ENCODE measurements at places on chromosomes 6 and 20.
A peak's percentile ranks its signal among the peaks of the same experiment; 100 is the strongest.

GRCh38 chr6:29547573-29547972, 12.0 kb downstream of the UBD start:
- no peak for DNase-seq

GRCh38 chr6:30964075-30964474, 19.4 kb upstream of the MUC21 start:
- DNase-seq: no peak

DNA sequence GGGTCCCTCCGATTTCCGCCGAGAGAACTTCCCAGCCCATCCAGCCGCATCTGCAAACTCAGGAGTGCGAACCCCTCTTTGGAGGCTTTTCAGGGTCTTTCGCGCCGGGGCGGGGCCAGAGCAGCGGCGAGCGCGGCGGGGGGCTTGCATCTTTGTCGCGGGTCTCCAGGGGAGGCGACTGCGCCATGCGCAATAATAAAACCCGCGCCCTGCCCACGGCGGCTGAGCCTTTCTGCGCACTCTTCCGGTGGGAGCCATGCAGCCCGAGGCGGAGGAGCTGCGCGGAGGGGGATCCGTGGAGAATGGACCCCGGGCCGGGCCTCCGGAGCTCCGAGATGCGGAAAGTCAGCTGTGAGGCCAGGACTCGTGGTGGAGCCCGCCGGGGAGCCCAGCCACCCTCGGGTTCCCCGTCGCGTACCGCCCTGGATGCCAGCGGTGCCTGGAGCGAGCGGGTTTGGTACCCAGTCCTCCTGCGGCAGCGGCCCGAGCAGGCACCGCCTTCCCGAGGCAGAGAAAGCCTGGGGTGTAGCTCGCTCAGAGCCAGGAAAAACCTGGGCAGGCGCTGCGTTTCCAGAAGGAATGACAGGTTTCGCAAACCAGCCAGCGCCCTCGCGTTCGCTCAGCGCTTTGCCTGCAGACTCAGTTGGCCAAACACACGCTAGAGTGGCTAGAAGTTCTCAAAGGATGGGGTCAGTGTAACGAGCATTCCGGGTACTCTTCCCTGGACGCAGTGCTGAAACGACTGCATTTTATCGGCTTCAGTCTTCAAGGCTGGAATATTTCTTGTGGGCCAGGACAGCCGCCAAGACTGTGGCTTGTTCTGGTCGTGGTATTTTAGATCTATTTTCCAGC, 1.2 kb downstream of the AKAP12 start:
- DNase-seq: peak; percentile 14

DNA sequence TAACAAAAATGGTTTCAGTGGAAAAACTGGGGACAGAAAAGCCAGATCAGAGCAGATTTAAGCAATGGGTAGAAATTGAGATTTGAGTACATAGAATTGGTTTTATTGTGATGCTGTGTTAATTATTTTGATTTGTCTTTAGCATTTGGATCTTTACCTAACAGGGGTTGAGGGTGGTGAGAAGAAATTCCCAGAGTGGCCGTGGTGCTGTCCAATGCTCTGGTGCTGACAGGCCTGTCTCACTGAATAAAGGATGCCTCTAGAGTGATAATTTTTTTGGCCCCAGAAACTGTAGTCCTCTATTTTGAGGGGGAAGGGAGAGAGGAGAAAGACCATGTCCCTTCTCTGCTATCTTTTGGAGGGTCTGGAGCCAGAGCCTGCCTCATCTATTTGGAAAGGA, 79.1 kb downstream of the LYRM2 start:
- peak; percentile 23 for DNase-seq

GRCh38 chr6:113318575-113318917, 538.6 kb upstream of the MARCKS start:
- no peak for DNase-seq

DNA sequence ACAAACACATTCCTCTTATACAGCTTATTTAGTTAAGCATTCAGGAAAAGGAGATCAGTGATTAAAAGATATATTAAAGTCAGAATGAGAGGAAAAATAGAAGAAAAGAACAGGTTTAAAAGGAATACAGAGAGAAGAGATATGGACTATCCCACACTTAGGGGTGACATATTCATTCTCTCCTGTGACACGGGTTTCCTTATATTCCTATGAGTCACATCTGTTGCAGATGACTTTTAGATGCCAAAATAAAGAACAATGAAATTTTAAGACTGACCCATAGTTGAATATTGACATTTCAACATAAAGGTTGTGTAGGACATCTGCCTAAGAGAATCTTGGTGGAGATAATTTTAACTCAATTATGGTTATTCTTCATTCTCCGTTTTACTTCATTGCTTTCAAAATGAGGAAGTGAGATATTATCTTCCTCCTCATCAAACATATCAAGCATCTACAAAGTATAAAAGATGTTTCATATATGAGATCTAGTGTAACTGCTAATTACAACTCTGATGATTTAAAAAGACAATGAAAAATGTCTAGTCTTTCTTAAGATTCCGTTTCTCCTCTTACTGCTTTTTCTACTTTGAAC, 1336.7 kb upstream of the CITED2 start:
- DNase-seq: no peak

- no peak for DNase-seq
Observed at GRCh38 chr6:137136065-137136464, 37.4 kb downstream of the IL22RA2 start.

DNA sequence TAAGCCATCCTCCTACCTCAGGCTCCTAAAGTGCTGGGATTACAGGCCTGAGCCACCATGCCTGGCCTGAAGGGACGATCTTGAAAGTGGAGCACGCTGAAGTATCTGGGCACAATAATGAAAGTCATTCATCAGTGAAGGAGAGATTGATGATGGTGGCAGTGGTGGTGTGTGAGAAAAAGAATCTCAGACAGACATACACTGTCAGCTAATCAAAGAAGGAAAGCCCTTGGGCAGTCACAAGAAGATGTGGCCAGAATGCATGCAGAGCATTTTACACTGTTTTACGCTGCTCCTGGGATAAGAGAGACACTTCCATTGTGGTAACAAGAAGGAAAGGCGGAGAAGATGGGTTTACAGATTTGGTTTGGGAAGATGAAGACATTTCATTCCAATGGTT, 20.4 kb upstream of the BMP6 start:
- DNase-seq: no peak

GRCh38 chr6:159730332-159730676, 3.0 kb downstream of the WTAP start:
- DNase-seq: no peak

DNA sequence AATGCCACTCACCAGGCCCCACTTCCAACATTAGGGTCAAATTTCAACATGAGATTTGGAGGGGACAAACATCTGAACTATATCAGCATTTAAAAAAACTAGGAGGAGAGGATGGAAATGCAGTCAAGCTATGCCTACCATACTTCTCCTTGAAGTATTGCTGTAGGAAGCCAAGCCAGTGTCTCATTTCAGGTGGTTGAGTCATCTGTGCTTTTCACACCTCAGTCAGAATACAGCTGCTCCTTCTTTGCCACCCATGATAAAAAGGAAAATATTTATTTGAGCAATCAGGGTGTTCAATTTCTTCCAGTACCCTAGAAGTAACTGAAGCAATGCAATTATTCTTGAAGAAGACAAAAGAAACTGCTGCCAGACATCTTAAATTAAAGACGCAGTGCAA, 47.0 kb upstream of the EEF1E1 start:
- no peak for DNase-seq

DNA sequence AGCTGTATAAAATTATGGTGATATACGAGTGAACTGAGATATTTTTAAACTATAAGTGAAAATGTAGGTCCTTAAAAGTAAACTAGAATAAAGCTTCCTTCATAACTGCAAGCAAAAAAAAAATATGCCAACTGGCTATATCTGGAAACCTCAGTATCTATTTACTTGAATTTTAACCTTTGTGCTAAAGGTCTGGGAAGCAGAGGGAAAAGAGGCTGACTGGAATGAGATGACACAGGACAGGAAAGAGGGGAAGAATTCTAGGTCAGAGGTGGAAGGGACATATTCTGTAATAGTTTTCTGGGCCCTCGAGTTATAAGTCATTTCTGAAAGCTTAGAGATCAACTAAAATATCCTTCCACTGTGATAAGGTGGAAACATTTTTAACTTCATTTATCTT, 46.8 kb downstream of the AIG1 start:
- no peak for DNase-seq

DNA sequence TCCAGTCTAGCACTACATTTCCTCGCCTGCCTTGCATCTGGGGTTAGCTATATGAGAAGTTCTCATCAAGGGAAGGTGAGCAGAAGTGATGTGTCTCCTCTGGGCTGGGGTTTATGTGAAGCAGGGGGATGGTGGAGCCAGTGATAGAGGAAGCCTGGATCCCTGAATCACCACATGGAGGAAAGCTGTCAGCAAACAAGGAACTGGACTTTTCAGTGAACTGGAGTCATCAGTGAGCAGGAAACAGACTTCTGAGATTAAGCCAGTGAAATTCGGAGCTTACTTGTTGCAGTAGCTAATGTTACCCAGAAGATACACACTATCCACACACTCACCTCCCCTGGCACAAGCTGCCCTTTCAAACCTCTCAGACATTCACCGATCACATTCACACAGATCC, 13.4 kb upstream of the TOX2 start:
- DNase-seq: no peak

DNA sequence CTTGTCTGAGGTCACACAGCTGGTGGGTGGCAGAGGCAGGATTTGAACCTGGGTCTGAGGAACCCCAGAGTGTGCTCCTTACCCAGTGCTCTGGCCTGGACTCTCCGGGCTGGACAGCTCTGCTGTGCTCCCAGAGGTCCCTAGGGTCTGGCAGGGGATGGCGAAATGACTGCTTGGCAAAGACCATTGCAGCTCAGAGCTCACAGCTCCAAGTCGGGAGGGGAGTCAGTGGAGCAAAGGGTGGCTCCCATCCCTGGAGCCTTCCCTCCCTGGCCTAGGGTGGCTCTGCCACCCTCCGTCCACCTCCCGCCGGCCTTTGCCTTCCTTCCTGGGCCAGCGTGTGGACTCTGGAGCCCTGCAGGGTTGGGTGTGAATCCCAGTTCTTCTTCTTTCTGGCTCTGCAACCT, 17.5 kb downstream of the CEBPB start:
- no peak for DNase-seq

DNA sequence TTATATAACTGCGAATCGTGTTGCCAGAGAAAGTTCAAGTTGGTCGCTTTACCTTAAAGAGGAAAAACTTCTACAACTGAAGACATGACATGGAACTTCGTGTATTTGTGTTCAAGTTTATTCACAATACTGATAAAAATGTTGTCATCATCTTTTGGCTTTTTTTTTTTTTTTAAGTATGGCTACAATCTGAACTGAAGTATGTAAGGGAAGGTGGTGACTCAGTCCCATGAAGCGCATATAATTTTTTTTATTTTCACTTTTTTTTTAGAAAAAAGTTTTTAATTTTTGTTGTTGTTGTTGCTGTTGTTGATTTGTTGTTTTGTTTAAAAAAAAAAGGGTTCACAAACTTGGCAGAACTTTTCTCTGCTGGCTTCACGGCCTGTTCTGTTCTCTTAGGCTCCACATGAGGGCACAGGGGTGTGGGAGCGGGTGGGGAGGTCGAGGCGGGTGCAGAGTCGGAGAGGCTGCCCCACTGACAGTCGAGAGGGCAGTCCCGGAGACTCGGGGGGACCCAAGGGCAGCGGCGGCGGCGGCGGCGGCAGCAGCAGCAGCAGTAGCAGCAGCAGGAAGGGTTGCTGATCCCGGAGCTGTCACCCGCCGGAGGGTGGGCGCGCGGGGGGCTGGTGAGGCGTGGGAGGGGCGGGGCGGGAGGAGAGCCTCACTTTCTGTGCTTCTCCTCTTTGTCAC, 17.0 kb downstream of the TFAP2A start:
- DNase-seq: no peak

DNA sequence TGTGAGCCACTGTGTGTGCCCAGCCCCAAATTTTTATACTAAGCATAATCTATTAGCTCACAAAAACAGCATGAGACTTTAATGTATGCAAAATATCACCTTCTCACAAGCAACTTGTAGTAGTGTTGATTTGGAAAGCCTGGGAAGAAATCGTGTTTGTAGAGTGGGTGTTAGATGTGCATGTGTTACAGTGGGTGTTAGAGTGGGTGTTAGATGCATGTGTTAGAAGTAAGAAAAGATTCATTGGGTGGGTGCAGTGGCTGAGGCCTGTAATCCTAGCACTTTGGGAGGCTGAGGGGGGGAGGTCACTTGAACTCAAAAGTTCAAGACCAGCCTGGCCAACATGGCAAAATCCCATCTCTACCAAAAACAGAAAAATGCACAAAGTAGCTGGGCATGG, 6.3 kb upstream of the SCAF8 start:
- no peak for DNase-seq

GRCh38 chr20:5357946-5358345, 41.2 kb upstream of the PROKR2 start:
- no peak for DNase-seq

DNA sequence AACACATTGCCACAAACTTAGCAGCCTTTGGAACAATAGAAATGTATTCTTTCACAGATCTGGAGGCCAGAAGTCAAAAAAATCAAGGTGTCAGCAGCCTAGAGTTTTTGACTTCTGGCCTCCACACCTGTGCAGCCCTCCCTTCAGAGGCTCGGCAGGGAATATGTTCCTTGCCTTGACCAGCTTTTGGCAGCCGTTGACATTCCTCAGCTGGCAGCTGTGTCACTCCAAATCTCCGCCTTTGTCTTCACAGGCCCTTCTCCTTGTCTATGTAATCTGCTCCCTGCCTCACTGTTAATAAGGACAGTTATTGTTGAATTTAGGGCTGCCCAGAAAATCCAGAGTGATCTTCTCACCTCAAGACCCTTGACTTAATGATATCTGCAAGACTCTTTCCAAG, 17.2 kb upstream of the AHI1 start:
- DNase-seq: no peak

- DNase-seq: no peak
Observed at GRCh38 chr6:160249671-160250070, 8.9 kb downstream of the SLC22A2 start.

DNA sequence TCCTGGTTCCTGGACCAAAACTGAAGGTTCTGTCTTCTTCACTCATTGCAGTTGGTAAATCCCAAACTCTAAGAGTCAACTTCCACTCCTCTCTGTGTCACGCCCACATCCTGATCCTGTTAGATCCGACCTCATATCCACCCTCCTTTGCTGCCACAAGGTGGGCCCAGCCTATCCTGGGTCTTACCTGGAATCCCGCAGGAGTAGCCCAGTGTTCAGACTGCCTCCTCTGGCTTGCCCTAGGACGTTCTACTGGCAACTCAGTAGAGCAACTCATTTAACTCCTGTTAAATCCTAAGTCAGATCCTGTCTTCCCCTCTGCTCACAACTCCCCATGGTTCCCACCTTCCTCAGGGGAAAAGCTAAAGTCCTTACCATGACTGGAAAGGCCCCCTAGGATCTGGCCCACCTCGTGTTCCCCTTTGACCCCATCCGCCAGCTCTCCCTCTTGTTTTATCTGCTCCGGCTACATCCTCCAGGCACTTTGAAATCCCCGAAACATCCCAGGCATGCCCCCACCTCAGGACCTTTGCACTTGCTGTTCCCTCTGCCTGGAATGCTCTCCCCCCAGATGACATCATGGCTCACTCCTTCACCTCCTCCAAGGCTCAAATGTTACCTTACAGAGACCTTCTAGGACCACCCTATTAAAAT, 43.9 kb downstream of the TFEB start:
- peak; percentile 16 for DNase-seq

- peak; percentile 52 for DNase-seq
Observed at GRCh38 chr6:9412951-9413559, 977.7 kb upstream of the SLC35B3 start.

Measured in Caco-2 (cell line).